ENCODE measurements at places on chromosomes 13 and 19. TPM values are rescaled to one million over a fixed set of nuclear protein-coding genes. Genes with fewer than 3 reads are reported as not detected.

The SIX5 gene
- 22.4 TPM for total RNA-seq

The ZFP82 gene
- 5.0 TPM for total RNA-seq

The LGALS4 gene
- 0.18 TPM for total RNA-seq

The CXCL17 gene
- total RNA-seq = not detected

The EXOC3L2 gene
- 0.74 TPM for total RNA-seq

Data from heart right ventricle (tissue), 16 donors.